ENCODE measurements at places on chromosomes 2 and 18. TPM values are rescaled to one million over a fixed set of nuclear protein-coding genes. Genes with fewer than 3 reads are reported as not detected.

The IL36B gene
- total RNA-seq: not detected

The ANKRD29 gene
- 0.52 TPM for total RNA-seq

The ZNF804A gene
- total RNA-seq: 0.73 TPM

The ADCY3 gene
- 10.7 TPM for total RNA-seq

The PLCD4 gene
- total RNA-seq: 0.21 TPM

The RAD51AP2 gene
- total RNA-seq: not detected

The SGO2 gene
- total RNA-seq: 2.1 TPM

The CASP10 gene
- total RNA-seq: 29.7 TPM

The TLX2 gene
- 0.10 TPM for total RNA-seq

The TRMT61B gene
- 13.7 TPM for total RNA-seq

The C2orf80 gene
- not detected for total RNA-seq

The MATN3 gene
- not detected for total RNA-seq

The RGPD6 gene
- 103 TPM for total RNA-seq

Data from mononuclear cell (primary cell).